ENCODE measurements at places on chromosomes 2 and 18. TPM values are rescaled to one million over a fixed set of nuclear protein-coding genes. Genes with fewer than 3 reads are reported as not detected.

MBOAT2 gene
- total RNA-seq = 4.7 TPM

DNA sequence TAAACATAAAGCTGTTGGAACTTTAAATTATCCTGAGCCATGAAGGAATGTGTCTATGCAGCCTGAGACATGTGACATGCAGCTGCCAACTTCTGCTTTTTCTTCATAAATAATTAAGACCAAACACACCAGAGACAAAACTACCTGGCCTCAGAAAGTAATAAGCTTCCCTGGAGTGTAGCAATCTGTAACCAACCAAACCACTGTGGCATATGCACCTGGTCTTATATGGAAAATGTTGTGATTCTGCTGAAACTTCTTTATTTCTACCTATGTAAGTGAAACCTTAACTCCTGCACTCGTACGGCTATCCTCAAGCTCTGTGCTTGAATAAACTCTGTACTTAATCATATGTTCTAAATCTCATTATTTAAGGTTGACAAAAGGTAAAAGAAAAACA is 515.0 kb downstream of the TMEM182 start:
- H3K27me3 ChIP-seq = no peaks in the 10 kb centered on the region
- H3K27ac ChIP-seq = no peak overlapping the region
- no peaks in the 10 kb centered on the region for H3K36me3 ChIP-seq
- DNase-seq = no peak
- no peaks in the 10 kb centered on the region for H3K4me1 ChIP-seq

GRCh38 chr2:233840520-233840919 is 13.8 kb downstream of the HJURP start:
- no peaks in the 10 kb centered on the region for H3K4me1 ChIP-seq
- no peak for DNase-seq
- no peaks in the 10 kb centered on the region for H3K36me3 ChIP-seq
- H3K4me3 ChIP-seq = no peak overlapping the region

DNA sequence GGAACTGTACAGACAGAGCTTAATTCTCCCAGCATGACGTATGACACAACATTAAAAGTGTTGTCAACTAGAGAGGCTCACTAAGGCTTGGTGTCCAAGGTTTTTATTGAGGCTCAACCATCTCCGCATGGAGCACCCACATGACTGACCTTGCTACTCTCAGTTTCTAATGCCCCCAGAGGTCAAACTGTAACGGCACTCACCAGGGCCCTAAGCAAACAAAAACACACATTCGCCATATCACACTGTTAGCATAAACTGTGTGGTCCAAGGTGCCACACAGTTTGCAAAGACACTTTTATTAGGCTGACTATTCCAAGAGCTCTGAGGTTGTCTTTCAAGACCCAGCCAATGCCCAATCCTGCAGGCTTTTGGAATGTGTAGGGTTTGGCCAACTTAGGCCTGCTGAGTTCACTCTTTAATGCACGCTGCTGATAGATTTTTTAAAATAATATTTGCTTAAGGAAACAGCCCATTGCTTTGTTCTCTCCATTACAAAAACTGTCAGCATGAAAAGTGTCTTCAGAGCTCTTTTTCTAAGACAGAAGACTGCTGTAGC is 114.9 kb downstream of the DSC3 start:
- DNase-seq = no peak
- no peaks in the 10 kb centered on the region for H3K36me3 ChIP-seq
- H3K27ac ChIP-seq = no peak overlapping the region
- no peak overlapping the region for H3K4me3 ChIP-seq
- no peaks in the 10 kb centered on the region for H3K4me1 ChIP-seq
- H3K27me3 ChIP-seq = no peaks in the 10 kb centered on the region

DNA sequence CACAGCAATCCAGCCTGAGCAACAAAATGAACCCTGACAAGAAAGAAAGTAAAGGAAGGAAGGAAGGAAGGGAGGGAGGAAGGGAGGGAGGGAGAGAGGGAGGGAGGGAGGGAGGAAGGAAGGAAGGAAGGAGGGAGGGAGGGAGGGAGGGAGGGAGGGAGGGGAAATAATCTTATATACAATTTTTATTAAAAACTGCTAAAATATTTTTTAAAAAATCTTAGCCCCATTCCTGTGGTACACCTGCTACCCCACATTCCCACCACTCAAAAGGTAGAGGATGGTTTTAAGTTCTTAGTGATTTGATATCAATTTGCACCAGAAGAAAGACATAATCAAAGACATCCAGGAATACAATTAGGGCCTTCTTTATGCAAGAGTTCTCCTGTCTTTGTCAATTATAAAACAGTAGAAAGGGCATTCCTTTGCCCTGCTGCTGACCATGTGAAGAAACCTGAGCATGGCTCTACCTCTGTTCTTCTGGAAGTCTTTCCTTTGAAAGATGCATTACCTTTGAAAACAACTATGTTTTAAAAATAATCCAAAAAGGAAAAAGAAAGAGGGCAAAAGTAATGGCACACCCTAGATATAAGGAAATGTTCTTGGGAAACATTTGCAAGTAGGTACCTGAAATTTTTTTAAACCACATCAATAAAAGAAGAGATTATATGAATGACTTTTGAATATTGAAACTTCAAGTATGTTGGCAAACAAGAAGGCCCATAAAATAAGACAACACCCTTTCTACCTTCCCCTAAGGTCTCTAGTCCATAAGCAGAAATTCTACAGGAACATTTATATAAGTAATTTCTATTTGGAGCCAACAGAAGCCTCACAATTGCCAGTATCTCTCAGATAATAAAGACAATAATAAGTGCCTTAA is 33.7 kb upstream of the ACVR2A start:
- no peak for DNase-seq
- no peak overlapping the region for H3K27ac ChIP-seq
- no peaks in the 10 kb centered on the region for H3K36me3 ChIP-seq

DNA sequence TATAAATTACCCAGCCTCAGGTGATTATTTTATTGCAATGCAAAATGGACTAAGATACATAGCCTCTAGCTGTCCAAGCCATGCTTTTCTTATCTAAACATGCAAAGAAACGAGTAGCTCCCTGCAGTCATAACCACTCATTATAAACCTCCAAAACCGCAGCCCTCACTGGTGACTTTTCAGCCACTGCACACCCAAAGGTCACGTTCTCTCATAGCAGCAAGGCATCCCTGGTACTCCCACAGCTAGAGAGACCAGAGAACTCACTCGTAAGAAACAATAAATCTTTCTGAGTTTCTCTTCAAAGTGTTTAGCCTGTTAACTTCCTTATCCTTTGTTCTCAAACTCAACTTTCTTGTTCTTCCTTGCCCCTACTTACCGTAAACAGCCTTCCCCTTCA is 28.5 kb upstream of the RALBP1 start:
- no peak for DNase-seq
- no peaks in the 10 kb centered on the region for H3K36me3 ChIP-seq

DNA sequence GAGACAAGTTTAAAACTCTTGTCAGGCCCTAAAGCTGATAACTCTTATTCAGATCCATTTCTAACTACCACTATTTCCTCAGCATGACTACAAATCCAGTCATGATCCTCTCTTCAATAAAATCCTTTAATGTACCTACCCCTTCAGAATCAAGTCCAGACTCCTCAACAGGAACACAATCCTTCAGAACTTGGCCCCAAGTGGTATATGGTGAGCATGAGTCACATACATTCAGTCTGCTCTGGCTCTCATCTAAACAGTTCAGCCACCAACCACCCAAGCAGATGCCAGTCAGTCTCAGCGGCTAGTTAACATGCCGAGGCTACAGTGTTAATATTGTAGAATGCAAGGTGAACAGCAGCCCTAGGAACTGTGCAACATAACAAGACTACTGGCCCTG is 9.7 kb downstream of the LMAN2L start:
- no peak for DNase-seq
- H3K4me1 ChIP-seq = no peaks in the 10 kb centered on the region
- no peaks in the 10 kb centered on the region for H3K27me3 ChIP-seq

DNA sequence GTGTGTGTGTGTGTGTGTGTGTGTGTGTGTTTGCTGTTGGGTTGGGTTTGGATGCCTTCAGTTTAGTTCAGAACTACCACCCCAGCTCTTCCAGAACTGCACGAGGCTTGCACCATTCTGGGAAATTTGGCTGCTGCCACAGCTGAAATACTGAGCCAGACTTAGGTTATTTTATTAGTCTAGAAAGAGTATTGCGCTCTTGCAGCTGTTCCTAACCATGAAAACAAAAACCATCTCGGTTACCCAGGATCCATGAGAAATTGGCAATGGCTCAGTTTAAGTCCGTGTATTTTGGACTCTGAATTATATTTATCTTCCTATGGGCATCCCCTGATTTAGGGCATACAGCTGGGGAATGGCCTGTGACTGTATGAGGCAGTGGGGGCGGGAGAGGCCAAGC is 83.2 kb downstream of the TANC1 start:
- no peaks in the 10 kb centered on the region for H3K4me1 ChIP-seq
- H3K27ac ChIP-seq = no peak overlapping the region
- DNase-seq = no peak
- no peaks in the 10 kb centered on the region for H3K27me3 ChIP-seq
- no peaks in the 10 kb centered on the region for H3K36me3 ChIP-seq
- no peak overlapping the region for H3K4me3 ChIP-seq

GRCh38 chr2:19549821-19550220 is 191.4 kb upstream of the OSR1 start:
- H3K4me1 ChIP-seq = no peaks in the 10 kb centered on the region
- no peaks in the 10 kb centered on the region for H3K27me3 ChIP-seq
- no peak for DNase-seq
- no peak overlapping the region for H3K4me3 ChIP-seq
- H3K27ac ChIP-seq = no peak overlapping the region
- H3K36me3 ChIP-seq = no peaks in the 10 kb centered on the region

DNA sequence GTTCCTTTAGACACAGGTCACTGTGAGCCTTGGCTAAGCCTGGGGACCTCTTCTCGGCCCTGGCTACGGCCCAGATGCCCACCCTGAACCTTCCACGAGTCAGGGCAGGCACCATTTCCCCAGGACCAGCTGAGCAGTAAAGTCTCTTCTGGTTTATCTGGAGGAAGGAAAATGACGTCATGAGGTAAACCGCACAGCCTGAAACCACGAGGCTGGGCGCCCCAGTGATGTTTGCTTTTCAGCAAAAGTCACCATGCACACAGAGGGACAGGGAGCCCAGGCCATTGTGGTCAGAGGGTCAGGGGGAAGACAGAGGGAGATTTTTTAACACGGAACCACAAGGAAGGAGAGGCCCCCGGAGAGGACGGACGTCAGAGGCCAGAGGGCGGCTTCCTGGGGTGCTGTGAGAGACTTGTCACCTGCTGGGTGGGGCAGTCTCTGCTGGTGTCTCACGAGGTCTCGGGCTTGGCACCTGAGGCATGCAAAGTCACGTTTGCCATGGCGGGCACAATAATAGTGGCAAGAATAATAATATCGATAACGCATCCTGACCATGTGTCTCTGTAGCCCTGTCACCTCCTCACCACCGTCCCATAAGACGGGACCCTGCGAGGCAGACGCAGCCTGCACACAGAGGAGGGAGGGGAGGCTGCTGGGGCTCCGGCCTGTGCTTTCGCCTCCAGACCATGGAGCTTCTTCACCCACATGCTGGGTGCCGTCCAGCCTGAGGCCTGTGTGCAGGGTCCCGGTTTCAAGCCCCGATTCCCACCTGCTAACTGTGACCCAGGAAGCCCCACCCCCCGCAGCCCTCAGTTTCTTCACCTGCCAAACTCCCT is 33.2 kb upstream of the FOSL2 start:
- DNase-seq = peak; percentile 82
- no peaks in the 10 kb centered on the region for H3K27me3 ChIP-seq
- H3K4me3 ChIP-seq = no peak overlapping the region
- peaks cover 11% of the 10 kb centered on the region for H3K4me1 ChIP-seq

DNA sequence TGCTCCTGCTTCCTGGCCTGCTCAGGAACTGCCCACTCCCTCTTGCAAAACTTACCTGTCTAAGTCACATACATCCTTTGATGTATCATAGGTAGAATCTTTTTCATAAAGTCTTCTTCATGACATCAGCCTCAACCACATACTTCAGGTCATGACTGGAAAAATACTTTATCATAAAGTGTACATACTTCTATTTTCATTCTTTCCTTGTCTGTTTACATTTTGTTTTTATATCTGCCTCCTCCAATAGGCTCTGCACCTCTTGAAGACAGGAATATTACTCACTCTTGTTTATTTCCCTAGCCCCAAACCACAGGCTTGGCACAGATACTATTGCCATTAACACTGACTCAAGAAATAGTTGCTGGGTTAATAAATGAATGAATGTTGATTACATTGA is 43.6 kb upstream of the ZNF804A start:
- no peaks in the 10 kb centered on the region for H3K4me1 ChIP-seq
- H3K36me3 ChIP-seq = no peaks in the 10 kb centered on the region
- no peaks in the 10 kb centered on the region for H3K27me3 ChIP-seq
- DNase-seq = no peak
- no peak overlapping the region for H3K4me3 ChIP-seq
- H3K27ac ChIP-seq = no peak overlapping the region

DNA sequence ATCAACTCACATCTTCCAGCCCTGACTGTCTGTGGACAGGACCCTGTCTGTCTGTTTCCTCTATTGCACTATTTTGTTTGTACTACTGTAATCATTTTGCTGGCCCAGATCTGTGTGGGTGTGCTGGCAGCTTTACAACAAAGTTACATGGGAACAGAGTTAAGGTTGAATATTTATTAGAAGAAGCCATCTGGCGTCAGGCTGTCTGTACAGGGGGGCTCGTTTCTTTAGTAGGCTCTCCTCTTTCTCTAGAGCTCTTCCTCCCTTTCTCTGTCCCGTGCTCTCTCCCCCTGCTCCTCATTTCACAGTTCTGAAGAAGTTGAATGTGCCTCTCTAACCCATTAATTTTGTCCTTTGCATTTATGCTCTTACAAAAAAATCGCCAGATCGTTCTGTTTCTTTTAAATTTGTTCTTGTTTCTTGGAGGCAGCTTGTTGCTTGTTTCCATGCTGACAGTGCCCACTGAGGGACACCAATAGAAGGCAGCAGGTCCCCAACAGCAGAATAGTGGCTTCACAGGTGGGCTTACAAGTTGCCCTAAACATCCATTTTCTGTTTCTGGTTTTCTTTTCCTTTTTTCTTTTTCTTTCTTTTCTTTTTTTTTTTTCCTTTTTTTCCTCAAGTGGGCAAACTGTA is 315.2 kb upstream of the ZEB2 start:
- H3K4me3 ChIP-seq = no peak overlapping the region
- no peaks in the 10 kb centered on the region for H3K4me1 ChIP-seq
- H3K36me3 ChIP-seq = no peaks in the 10 kb centered on the region
- H3K27me3 ChIP-seq = no peaks in the 10 kb centered on the region
- DNase-seq = no peak

DNA sequence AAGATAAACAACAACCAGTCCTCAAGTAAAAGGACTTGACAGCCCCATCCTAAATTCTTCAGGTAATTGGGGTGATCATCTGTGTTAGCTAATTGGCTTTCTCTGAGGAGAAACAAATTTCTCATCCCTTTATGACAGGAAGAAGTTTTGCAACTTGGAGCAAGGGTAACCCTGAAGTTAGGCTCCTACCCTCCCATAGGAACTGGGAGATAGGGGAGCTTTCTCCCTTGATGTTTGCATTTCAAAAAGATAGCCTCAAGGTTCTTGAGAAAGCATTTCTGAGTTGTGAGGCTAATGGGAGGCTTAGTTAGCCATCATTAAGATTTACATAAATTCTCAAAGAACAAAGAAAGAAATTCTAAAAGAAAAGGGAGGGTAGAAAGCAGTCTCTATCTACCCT is 95.4 kb downstream of the MAP2 start:
- peaks cover 9% of the 10 kb centered on the region for H3K4me1 ChIP-seq
- no peaks in the 10 kb centered on the region for H3K27me3 ChIP-seq
- H3K36me3 ChIP-seq = no peaks in the 10 kb centered on the region
